ENCODE measurements at places on chromosomes 3 and 15. TPM values are rescaled to one million over a fixed set of nuclear protein-coding genes. Genes with fewer than 3 reads are reported as not detected.

DNA sequence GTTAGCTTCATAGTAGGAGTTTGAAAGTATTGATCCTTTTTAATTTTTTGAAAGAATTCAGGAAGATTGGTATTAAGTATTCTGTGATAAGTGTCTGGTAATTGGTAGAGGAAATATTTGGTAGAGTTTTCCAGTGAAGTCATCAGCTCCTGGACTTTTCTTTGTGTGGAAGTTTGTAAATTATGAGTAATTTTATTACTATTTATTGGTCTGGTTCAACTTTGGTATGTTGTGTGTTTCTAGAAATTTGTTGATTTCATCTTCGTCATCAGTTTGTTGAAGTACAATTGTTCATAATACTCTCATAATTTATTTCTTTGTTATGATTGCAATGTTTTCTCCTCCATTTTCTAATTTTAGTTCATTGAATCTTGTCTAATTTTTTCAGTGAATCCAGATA is 832.0 kb downstream of the OTOL1 start:
- H3K36me3 ChIP-seq = no peaks in the 10 kb centered on the region
- no peaks in the 10 kb centered on the region for H3K4me1 ChIP-seq
- no peak overlapping the region for H3K27ac ChIP-seq
- H3K27me3 ChIP-seq = no peaks in the 10 kb centered on the region

GRCh38 chr3:124064050-124064449 is 72.1 kb upstream of the ROPN1 start:
- no peak overlapping the region for H3K4me3 ChIP-seq
- H3K27ac ChIP-seq = no peak overlapping the region
- H3K36me3 ChIP-seq = no peaks in the 10 kb centered on the region
- peaks cover 14% of the 10 kb centered on the region for H3K27me3 ChIP-seq

DNA sequence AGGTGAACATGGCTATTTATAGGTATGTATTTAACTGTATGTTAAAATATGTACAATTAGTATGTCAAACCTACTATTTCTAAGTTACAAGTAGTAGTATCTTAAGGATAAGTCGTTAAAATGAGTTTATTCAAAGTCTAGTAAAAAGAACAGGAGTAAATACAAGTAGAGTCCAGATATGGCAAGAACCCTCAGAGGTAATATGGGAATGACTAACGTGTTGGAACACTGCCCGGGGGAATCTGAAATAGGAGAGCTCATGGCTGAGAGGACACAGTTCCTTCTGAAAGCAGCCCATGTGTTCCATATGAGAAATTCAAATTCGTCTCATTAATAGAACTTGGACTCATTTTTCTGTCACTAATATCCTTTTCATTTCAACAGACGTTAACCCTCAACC is 158.8 kb downstream of the CLSTN2 start:
- H3K27me3 ChIP-seq = peaks cover 38% of the 10 kb centered on the region
- no peaks in the 10 kb centered on the region for H3K36me3 ChIP-seq
- H3K4me3 ChIP-seq = no peak overlapping the region
- H3K4me1 ChIP-seq = no peaks in the 10 kb centered on the region

Gene SOX2
- total RNA-seq = 0.39 TPM

Gene GHSR
- not detected for total RNA-seq

- no peak overlapping the region for H3K27ac ChIP-seq
- no peaks in the 10 kb centered on the region for H3K27me3 ChIP-seq
- H3K4me1 ChIP-seq = peaks cover 31% of the 10 kb centered on the region
These were observed 60.1 kb upstream of the OSTN start for GRCh38 chr3:191138937-191139336.

DNA sequence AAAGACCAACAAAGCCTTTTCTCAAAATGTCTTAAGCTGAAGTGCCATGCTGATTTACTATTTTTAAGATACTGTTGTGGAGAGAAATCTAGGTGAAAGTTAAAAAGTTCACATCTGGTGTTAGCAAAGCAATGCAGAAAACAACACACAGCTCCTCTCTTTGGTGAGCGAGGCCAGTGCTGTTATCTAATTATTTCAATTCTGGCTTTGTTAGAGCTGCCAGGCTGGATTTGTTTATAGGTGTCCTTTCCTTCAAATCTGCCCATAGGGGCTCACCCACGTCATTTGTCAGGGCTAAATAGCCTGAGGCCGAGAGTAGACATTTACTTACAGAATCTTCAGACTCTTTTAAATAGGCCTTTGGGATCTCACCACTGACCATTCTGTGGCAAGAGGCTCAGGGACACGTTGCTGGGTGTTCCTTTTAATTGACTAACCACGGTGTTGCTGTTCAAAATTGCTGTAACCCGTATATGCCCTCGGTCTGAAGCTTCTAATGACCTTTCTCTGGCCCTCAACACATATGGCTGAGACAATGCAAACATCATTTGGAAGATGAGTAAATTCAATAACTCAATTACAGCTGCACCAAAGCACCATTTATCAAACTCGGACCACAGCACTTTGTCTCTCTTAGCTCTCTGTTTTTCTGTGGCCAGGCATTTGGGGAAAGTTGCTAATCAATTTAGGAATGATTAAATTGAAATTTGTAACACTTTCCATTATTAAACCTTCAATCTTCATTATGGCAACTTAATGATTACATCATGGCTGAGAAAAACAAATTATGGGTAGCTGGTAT is 152.6 kb downstream of the PDZRN3 start:
- no peaks in the 10 kb centered on the region for H3K4me1 ChIP-seq
- no peaks in the 10 kb centered on the region for H3K36me3 ChIP-seq
- no peak overlapping the region for H3K27ac ChIP-seq
- DNase-seq = no peak
- no peak overlapping the region for H3K4me3 ChIP-seq

GRCh38 chr3:168071591-168072322 is 24.0 kb downstream of the GOLIM4 start:
- H3K27me3 ChIP-seq = no peaks in the 10 kb centered on the region
- H3K4me3 ChIP-seq = no peak overlapping the region
- peaks cover 35% of the 10 kb centered on the region for H3K4me1 ChIP-seq
- DNase-seq = peak; percentile 24
- peak overlapping the region; percentile 84 for H3K27ac ChIP-seq

GRCh38 chr3:144244662-144245061 is 273.0 kb downstream of the DIPK2A start:
- no peak overlapping the region for H3K27ac ChIP-seq
- H3K36me3 ChIP-seq = no peaks in the 10 kb centered on the region
- no peak for DNase-seq
- no peaks in the 10 kb centered on the region for H3K4me1 ChIP-seq

DNA sequence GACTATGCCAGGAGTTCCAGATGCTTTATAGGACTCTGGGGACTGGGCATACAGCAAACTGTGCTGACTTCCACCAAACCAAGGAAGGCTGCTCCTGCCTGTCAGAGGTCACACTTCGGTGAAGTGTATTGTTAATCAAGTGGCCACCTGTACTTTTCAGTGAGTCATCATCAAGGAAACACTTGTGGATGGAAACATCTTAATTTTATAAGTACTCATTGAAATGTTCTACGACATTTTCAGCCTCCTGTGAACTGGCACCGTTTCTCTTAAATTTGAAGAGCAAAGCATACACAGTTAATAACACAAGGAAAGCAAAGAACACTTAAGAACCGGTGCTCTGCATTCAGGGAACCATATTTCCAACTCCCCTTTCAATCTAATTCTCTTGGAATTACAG is 801.7 kb upstream of the DPPA4 start:
- DNase-seq = peak; percentile 3
- H3K4me1 ChIP-seq = peaks cover 16% of the 10 kb centered on the region
- no peak overlapping the region for H3K27ac ChIP-seq
- H3K36me3 ChIP-seq = no peaks in the 10 kb centered on the region

Gene CACNA2D3
- not detected for total RNA-seq

GRCh38 chr3:32998631-32999451 is 47.4 kb downstream of the CCR4 start:
- H3K27me3 ChIP-seq = no peaks in the 10 kb centered on the region
- no peaks in the 10 kb centered on the region for H3K36me3 ChIP-seq
- H3K4me3 ChIP-seq = no peak overlapping the region
- H3K4me1 ChIP-seq = no peaks in the 10 kb centered on the region
- H3K27ac ChIP-seq = no peak overlapping the region

Gene ULK4
- total RNA-seq = 8.6 TPM

DNA sequence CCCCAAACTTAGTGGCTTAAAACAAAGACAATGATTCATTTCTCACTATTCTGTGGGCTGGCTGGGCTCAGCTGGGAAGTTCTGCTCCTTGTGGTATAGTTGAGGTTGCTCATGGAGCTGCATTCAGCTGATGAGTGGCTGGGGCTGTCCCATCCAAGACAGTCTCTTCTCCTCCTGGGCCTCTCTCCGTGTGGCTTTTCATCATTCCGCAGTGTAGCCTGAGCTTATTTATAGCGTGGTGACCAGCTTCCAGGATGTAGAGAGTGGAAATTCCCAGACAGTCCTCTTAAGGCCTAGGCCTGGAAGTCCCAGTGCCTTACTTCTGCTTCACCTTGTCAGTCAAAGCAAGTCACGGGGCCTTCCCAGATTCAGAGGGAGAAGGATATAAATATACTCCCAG is 136.7 kb upstream of the DAZL start:
- no peaks in the 10 kb centered on the region for H3K27me3 ChIP-seq
- no peak overlapping the region for H3K4me3 ChIP-seq
- no peak for DNase-seq
- no peaks in the 10 kb centered on the region for H3K4me1 ChIP-seq
- no peak overlapping the region for H3K27ac ChIP-seq

- H3K27me3 ChIP-seq = no peaks in the 10 kb centered on the region
- H3K36me3 ChIP-seq = no peaks in the 10 kb centered on the region
- no peaks in the 10 kb centered on the region for H3K4me1 ChIP-seq
- no peak overlapping the region for H3K4me3 ChIP-seq
- no peak overlapping the region for H3K27ac ChIP-seq
These were observed 298.1 kb upstream of the SGO1 start for GRCh38 chr3:20484126-20484525.

- H3K27ac ChIP-seq = peak overlapping the region; percentile 100
- H3K4me3 ChIP-seq = peak overlapping the region; percentile 74
- H3K27me3 ChIP-seq = no peaks in the 10 kb centered on the region
- peaks cover 18% of the 10 kb centered on the region for H3K4me1 ChIP-seq
- DNase-seq = no peak
- H3K36me3 ChIP-seq = peaks cover 40% of the 10 kb centered on the region
These were observed 20.0 kb downstream of the ATRIP start for GRCh38 chr3:48466386-48467109.

Gene UCN2
- total RNA-seq = 0.94 TPM

Gene FILIP1L
- total RNA-seq = 5.2 TPM

Gene MORC1
- total RNA-seq = not detected

DNA sequence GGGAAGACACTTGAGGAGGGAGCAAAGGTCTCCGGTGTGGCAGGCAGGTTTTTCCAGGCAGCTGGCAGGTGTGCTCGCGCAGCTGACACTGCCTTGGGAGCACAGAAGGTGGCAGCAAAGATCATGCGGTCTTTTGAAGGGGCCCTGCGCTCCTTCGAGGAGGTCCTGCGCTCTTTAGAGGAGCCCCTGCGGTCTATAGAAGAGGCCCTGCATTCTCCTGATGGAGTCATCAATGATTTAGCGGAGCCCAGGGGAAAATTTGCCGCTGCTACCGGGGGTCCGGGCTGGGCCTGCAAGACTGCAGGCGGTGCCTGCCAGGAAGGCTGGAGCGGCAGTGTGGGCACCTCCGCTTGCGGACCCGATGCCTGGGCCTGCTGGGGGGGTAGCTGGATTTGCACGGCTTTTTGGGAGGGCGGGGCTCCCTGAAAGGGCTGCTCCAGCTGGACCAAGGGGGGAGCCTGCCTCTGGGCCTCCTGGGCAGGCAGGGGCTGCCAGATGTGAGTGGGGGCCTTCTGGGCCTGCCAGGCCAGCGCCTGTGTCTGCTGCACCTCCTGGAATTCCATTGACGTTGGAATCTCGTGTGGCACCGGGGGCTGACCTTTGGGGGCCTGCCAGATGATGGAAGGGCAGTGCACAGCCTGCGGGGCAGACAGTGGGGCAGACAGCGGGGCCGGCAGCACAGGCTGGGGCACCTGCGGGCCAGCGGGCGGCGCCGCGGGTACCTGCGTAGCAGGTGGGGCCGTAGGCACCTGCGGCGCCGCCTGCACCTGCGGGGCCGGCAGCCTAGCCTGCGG is 2.1 kb downstream of the MAGEL2 start:
- no peak overlapping the region for H3K27ac ChIP-seq
- DNase-seq = no peak
- H3K4me3 ChIP-seq = no peak overlapping the region
- no peaks in the 10 kb centered on the region for H3K27me3 ChIP-seq

- no peaks in the 10 kb centered on the region for H3K27me3 ChIP-seq
- no peak overlapping the region for H3K4me3 ChIP-seq
- no peak overlapping the region for H3K27ac ChIP-seq
- H3K4me1 ChIP-seq = peaks cover 5% of the 10 kb centered on the region
- peaks cover 5% of the 10 kb centered on the region for H3K36me3 ChIP-seq
These were observed 6.6 kb downstream of the PARL start for GRCh38 chr3:183878071-183878470.

Measured in Calu3 (cell line).